ENCODE measurements at places on chromosomes 5 and 9.

DNA sequence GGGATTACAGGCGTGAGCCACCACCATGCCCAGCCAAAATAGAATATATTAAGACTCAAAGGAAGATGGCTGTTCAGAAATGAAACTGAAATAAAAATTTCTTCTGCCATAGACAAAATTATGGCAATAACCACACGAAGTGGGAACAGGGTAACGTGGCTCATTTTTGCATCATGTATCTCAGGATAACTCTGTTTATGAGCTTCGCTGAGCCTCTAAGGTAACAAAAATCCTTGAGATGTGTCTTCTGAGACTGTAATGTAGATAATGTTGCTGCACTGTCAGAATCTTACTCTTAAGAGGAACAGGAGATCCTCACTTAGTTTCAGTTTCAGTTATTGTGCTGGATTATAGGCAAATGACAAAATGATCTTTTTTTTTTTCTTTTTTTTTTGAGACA lies 153.8 kb downstream of the GOLPH3 start:
- no peak for DNase-seq

- no peak for DNase-seq
Measured at GRCh38 chr5:112691758-112692157, 45.9 kb upstream of the APC start.

GRCh38 chr5:17356551-17356950 lies 139.1 kb downstream of the BASP1 start:
- DNase-seq: no peak

GRCh38 chr5:132762246-132763000 lies 14.6 kb downstream of the SEPTIN8 start:
- no peak for DNase-seq

All from NCI-H1092 treated with DMSO at 0.1 percent for 48 hours (cell line).